Activated naive CD8-positive, alpha-beta T cell treated with anti-CD3 and anti-CD28 coated beads for 36 hours (primary cell): ENCODE measurements at places on chromosomes 6 and 20.

DNA sequence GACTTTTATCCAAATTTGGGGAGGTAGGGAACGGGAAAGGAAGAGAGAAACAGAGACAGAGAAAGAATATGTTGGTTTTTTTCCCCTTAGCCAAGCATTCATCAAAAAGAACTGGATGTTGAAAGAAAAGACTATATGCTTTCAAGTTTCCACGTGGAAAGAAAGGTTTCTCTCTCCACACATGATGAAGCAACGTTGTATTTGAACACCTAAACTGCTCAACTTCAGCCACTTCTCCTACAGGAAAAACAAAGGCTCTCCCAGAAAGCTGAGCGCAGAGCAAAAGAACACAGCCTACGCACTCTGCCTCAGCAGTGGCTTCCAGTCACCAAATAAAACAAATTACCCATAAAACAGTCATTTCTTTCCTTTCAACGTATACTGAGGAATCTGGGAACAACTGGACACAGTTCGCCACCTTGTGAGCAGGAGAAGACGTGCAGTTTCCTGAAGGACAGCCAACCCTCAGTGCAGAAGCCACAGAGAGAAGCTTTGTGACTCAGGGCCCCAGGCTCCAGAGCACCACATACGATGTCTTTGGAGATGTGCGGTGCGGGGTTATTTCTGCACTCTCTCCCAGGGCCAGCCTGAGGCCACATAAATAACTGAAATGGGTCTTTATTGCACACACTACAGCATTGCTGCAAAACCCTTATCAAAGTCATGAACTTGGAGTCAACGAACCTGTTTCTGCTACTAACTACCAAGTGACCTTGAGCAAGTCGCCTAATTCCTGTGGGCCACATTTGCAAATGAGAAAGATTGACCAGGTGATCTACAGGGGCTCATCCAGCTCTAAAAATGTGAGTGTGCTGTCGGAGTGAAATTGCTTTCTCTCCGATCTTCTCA is 10.1 kb downstream of the IL17F start:
- DNase-seq: peak; percentile 32

- DNase-seq: no peak
Measured at GRCh38 chr20:25309395-25310267, 61.7 kb downstream of the PYGB start.

DNA sequence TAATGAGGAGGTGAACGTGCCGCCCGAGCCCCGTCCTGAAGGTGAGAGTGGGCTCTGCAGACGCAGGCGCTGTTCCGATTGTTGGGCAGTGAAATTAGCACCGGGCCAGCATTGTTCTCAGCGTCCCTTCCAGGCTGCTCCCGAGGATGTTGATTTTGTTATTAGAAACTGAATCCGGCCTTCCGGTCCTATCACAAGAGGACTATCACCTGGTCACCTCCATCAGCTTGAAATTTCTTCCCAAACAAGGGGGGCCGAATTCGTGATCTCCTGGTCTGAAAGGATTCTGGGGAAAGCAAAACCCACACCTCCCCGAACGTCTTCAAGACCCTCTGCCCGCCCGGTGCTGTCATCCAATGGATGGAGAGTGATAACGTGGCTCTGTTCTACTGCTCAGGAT is 186.0 kb downstream of the TAF4 start:
- DNase-seq: no peak

GRCh38 chr6:159623156-159623555 is 69.9 kb downstream of the SOD2 start:
- DNase-seq: no peak

DNA sequence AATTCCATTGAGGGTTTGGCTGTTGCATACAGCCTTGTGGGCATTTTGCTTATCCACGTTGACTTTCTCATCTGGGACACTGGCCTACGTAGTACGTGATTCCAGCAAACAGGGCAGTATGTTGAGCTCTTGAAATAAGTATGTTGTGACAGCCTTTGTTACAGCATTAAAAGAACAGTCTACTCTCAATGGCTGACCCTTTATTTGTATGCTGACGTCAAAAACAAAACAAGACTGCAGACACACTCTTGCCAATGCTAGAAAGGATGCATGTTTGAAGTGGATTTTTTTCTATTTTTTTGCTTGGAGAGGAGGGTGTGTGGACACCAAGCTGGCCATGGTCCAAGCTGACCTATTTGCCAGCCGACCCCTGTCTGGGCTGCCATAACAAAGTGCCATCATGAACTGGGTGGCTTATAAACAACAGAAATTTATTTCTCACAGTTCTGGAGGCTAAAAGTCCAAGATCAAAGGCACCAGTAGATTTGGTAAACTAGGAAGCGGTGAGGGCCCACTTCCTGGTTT is 10.8 kb upstream of the SNHG17 start:
- no peak for DNase-seq

DNA sequence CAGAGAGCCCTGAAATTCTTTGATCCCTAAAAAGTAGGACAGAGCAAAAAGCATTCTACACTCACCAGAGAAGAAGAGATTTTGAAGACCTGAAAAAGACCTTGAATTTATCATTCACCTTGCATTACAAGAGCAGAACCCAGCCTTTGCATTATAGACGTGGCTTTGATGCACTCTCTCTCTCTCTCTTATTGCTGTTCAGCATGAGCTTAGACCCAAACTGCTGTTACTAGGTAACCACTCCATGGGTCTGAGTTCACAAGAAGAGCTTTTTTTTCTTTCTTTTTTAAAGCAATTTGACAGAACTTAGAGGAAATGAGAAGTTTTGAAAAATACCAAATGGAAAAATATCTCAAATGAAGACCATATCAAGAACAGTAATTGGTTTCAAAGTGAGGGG is 44.4 kb downstream of the COL9A1 start:
- no peak for DNase-seq

- no peak for DNase-seq
Measured at GRCh38 chr6:16619777-16620176, 141.5 kb downstream of the ATXN1 start.

GRCh38 chr20:16902662-16903061 is 154.5 kb downstream of the OTOR start:
- no peak for DNase-seq
